ENCODE measurements at places on chromosomes 5 and 9.

- DNase-seq = no peak
These were observed 147.1 kb downstream of the ENC1 start for GRCh38 chr5:74493411-74493810.

DNA sequence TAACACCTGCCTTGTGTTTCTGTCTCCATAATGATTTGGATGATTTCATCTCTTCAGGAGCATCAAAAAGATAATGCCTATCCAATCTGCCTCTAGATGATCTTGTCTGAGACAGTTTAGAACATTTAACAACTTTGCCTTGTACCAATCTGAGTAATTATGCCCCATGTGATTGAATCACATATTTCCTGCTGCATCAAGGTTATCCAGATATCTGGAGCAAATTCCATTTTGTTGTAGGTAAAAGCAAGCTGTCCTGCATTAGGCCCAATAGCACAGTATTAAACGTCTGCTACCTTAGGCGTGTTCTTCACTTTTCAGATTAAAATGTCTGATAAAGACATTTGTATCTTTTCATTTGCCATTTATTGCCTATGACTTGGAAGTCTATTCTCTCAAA lies 54.1 kb upstream of the MARCHF11 start:
- no peak for DNase-seq

DNA sequence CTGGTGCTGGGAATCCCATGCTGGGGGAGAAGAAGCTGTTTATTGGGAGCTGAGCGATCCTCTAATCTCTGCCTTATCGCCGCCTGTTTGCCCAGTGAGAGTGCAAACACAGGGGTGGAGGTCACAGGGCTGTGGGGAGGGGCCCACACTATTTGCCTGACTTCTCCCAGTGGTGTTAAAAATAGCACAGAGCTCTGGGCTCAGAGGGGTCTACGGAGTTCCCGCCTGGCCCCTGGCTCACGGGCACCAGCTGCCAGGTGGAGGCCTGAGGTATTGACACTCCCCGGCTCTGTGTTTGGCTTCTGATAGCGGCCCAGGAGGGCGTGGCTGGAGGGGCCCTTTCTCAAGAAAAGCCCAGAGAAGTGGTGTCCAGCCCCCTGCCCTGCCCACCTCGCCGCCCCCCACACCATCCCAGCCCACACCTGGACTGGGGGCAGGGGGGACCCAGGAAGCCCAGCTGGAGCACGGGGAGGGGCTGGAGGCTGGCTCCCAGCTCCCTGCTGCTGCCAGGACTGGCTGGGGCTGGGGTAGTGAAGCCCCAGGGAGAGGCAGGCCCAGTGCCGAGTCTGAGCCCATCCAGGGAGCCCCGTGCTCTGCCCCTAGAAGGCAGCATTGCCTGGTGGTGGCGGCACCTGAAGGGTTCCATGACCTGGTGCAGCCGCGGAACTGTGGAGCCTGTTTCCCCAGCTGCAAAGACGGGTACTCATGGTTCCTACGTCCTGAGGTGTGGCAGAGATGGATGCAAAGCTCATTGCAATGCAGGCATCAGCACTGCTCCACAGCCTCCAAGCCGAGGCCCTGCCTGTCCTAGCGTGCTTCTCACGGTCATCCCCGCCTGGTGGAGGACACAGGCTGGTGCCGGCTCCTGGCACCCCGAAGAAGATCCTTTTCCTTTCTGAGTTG lies 35.7 kb upstream of the EGFL7 start:
- DNase-seq = no peak

DNA sequence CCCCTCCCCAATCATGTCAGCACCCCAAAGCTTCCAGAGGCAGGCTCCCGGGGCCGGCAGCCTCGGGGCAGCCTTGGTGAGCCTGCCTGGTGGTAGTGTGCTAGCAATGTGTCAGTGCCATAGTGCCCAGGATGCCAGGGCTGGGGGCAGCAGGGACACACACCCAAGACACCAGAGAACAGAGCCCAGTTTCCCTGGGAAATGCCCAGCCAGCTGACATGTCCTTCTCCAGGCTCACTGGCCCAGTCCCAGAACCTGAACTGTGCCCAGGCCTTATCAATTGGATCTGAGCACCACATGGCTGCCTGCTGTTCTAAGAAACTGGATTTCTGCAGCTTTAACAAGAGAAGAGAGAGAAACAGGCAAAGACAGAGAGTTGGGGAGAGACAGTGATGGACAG lies 74.9 kb upstream of the LRRTM2 start:
- no peak for DNase-seq

GRCh38 chr9:110140276-110140675 lies 67.7 kb downstream of the C9orf152 start:
- DNase-seq = no peak

DNA sequence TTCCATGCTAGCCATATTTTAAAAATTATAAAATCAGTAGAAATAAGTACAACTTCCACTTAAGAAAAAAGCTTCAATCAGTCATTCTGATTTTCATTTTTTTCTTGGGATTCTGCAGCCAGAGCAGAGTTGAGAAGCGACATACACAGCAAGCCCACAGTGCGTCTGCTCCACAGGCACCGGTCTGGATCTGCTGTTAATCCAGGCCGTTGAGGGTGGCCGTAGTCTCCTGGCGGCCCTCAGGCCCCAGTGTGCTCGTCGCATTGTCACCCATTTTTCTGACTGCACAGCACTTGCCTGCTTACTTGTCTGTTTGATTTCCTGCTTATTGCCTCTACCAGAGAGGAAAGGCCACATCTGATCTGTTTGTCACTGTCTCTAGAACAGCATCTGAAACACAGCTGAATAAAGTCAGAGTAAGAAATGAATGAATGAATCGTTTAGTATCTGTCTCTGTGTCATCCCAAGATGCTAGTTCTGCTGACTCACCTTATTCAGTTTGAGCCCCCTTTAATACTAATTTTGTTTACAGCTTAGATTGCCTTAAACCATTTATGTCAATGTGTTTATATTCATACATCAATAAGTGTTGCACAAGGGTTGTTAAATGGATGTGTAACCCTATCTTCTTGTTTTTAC lies 11.6 kb upstream of the ASPN start:
- no peak for DNase-seq

- DNase-seq = no peak
These were observed 16.5 kb downstream of the NR2F1 start for GRCh38 chr5:93599399-93600120.

DNA sequence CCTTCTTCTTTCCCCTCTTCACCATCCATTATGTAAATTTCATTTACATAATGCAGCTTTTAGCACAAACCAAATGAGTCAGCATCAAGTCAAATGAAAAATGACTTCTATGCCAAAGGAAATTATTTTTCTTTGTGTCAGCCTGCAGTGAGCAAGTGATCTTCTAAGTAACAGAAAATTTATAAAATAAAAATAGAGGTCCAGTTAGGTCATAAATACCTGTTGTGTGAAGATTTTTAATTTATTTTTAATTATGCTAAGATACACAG lies 16.7 kb upstream of the THG1L start:
- DNase-seq = no peak

DNA sequence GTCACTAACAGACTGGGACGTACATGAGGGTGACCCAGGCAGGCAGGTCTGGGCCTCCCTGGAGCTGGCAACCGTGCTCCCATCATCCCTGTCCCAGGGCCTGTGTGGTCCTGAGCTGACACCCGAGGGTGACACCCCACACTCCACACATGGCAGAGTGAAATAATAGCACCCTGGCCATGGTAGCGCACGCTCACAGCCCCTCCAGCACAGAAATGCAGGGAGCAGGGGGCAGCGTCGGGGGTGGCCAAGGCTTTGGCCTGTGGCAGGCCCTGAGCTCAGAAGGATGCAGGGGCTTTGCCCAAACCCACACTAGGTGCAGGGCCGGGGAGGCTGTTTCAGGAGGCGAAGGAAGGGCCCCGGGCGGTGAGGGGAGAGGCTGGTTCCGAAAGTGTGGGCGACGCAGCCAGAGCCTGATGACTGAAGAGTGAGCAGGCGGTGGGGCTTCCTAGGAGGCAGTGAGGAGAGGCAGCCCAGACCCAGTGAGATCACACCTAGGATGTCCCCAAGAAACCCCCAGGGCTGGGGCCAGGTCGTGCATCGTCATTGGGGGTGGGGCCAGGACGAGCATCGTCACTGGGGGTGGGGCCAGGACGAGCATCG lies 12.9 kb downstream of the OR2V2 start:
- DNase-seq = peak; percentile 80

DNA sequence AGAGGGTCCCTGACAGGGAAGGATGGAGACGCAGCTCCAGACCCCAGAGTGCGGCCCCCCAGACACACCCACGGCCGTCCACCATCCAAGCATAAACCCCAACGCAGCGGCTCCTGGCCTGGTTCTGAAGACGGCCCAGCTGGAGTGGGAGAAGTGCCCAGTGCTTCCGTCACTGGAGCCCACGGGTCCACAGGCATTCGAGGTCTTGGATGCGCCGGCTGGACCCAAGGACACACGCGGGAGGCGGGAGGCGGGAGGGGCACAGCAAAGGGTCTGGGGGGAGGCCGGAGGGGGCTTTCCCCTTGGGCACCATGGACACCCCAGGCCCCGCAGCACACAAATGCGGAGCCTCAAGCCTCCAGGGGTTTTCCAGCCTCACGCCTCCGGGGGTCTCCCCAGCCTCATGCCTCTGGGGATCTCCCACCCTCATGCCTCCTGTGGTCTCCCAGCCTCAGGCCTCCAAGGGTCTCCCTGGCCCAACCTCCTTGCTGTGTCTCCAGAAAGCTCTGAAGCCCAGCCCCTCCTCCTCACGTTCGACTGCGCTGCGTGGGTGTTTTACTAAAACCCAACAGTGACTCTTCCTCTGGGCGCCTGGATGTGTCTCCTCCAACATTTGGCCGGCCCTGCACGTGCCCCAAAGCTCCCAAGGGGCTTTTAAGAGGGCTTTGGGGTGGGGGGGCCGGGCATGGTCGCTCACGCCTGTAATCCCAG lies 15.2 kb downstream of the EXD3 start:
- DNase-seq = no peak

GRCh38 chr9:137045294-137046087 lies 486 bp downstream of the NPDC1 start:
- DNase-seq = no peak

DNA sequence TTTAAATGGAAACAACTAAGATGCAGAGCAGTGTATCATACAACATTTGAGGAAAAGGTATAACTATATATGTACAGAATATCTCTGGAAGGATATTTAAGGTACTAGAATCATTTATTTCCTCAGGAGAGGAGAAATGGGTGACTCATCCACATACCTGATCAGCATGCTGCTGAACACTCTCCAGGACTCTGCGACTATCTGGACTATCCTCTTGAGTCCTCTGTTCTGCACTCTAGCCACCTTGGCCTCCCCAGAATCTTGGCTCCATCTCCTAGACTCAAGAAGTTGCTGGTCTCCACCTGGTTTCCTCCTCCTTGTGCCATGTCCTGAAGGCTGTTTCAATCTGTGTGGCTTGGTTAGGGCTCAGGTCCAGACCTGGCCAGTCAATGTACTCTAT lies 8.8 kb upstream of the PRDM6 start:
- no peak for DNase-seq

DNA sequence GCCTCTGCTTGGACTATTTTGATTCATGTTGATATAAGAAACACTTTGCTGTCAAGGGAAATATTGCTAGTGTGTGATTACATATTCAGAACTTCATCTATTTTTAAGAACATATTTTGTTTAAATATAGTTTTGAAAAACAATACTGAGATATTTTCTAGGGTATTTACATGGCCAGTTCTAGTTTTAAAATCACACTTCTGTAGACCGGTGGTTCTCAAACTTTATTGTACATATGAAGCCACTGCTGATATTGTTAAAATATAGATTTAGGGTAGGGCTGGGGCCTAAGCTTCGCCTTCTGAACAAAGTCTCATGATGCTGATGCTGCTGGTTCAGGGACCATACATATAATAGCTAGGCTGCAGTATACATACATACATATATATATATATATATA lies 1000.0 kb downstream of the PTPRD start:
- DNase-seq = no peak

DNA sequence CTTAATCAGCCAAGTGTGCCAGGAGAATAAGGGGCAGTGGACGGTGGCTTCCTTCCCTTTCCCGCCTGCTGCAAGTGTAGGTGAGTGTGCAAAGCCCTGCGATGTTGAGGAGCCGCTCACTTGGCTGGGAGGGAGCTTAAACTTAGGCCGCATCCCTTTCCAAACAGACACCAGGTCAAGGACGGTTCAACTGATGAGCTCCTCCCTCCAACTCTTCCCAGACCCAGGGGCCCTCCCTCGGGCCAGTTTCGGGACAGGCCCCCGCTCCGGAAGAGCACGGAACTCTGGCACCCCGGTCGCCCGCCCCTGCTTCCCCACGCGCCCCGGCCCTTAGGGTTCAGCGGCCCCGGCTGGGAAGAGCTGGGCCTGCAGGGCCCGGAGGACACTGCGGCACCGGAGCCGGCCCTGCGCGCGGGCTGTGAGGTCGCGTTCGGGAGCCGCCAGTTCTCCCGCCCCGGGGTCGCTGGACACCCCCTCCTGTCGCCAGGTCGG lies 481 bp downstream of the MRPL36 start:
- DNase-seq = no peak

- DNase-seq = no peak
These were observed at the start of gene NTRK2 for GRCh38 chr9:84669288-84670137. Gene NTRK2, plus strand, starts transcription at chr9:84669729. Its CDS starts 1,020 bp downstream, at chr9:84670749.

- no peak for DNase-seq
These were observed 55.8 kb downstream of the PDCD1LG2 start for GRCh38 chr9:5566054-5566618.

Data from stimulated activated CD8-positive, alpha-beta memory T cell treated with anti-CD3 and anti-CD28 coated beads, Interleukin-2, amount 100 ng/mL, for 48 hours (primary cell).